Uterus (tissue), 4 donors: ENCODE measurements at places on chromosomes 2 and 18. TPM values are rescaled to one million over a fixed set of nuclear protein-coding genes. Genes with fewer than 3 reads are reported as not detected.

DNA sequence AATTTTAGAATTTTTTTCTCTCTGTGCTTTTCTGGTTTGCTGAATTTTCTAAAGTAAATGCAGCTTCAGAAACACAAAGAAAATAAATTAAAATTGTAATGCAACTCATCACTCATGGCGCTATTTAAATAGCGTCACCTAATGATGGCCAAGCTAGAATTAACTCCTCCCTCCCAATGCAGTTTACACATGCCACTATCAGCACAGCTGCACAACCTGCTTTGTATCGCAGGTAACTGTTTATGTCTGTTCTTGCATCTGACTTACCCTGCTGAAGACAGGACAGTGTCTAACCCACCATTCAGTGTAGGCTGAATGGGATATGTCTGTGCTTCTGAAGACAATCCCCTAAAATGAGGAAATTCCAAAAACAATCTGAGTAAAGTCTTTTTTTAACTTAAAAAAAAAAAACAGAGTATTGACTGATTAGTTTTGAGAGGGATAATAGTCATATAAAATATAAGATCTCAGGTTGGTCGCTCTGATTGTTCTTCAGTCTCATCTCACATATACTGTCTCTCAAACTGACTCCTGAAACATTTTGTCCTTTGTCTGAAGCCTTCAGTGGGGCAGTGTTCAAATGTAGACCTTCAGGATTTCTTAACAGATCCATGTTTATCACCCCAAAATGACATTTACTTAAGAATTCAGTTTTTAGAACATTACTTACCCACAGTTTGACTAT lies 271.4 kb downstream of the ZEB2 start:
- no peak for DNase-seq
- H3K27me3 ChIP-seq: no peaks in the 10 kb centered on the region
- H3K4me3 ChIP-seq: no peak overlapping the region
- H3K4me1 ChIP-seq: no peaks in the 10 kb centered on the region
- no peaks in the 10 kb centered on the region for H3K36me3 ChIP-seq

GRCh38 chr2:210528716-210529115 lies 27.7 kb upstream of the CPS1 start:
- no peak overlapping the region for H3K27ac ChIP-seq
- H3K4me3 ChIP-seq: no peak overlapping the region
- H3K4me1 ChIP-seq: no peaks in the 10 kb centered on the region
- no peaks in the 10 kb centered on the region for H3K27me3 ChIP-seq

DNA sequence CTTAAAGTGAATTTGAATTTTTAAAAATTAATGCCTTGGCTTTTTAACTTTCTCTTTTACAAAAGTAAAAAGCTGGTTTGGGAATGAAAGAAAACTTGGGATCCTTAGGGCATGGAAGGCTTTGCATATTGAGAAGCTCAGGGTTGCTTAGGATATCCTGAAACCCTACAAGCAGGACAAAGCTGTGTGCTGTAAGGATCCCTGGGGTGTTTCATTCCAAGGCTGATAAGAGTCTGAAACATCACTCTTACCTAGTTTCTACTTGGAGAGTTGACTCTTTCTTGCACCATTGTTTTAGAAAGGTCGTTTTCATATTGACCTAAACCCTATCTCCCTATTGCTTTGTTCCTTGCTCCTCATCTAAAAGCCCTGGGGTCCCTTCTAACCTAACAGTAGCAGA lies 325.9 kb upstream of the NT5C1B start:
- no peaks in the 10 kb centered on the region for H3K4me1 ChIP-seq
- no peaks in the 10 kb centered on the region for H3K27me3 ChIP-seq
- no peak overlapping the region for H3K4me3 ChIP-seq
- H3K36me3 ChIP-seq: no peaks in the 10 kb centered on the region

DPY30 gene
- total RNA-seq: 47.4 TPM

GRCh38 chr2:90207454-90208058 lies 1516.1 kb downstream of the RPIA start:
- no peaks in the 10 kb centered on the region for H3K27me3 ChIP-seq
- H3K36me3 ChIP-seq: no peaks in the 10 kb centered on the region
- H3K4me3 ChIP-seq: no peak overlapping the region
- H3K27ac ChIP-seq: no peak overlapping the region
- DNase-seq: no peak

GRCh38 chr2:109031476-109032228 lies 42.6 kb upstream of the EDAR start:
- H3K4me3 ChIP-seq: peak overlapping the region; percentile 35
- peak; percentile 27 for DNase-seq
- H3K27me3 ChIP-seq: no peaks in the 10 kb centered on the region

DNA sequence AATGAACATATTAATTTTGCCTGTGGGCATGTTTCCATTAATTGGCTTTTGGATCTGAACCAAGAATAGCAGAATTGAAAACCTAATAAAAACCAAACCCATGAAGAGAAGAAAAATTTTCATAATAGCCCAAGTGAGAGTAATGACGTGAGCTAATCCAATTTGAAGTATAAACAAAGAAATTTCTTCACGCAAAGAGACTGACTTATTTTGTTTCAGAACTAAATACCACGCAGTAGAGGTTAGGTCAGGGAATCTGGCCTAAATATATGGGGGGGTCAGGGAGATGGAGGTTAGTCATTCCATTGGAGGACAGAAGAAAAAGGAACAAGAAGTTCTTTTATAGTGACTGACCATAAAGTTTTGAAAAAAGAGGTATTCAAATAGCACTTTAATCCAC lies 94.1 kb upstream of the CYP1B1 start:
- H3K36me3 ChIP-seq: no peaks in the 10 kb centered on the region
- H3K4me1 ChIP-seq: peaks cover 8% of the 10 kb centered on the region
- no peaks in the 10 kb centered on the region for H3K27me3 ChIP-seq

GRCh38 chr2:53768242-53768542 lies 588 bp downstream of the CHAC2 start:
- no peak for DNase-seq
- H3K4me3 ChIP-seq: peak overlapping the region; percentile 90
- H3K4me1 ChIP-seq: no peaks in the 10 kb centered on the region
- H3K36me3 ChIP-seq: no peaks in the 10 kb centered on the region

DNA sequence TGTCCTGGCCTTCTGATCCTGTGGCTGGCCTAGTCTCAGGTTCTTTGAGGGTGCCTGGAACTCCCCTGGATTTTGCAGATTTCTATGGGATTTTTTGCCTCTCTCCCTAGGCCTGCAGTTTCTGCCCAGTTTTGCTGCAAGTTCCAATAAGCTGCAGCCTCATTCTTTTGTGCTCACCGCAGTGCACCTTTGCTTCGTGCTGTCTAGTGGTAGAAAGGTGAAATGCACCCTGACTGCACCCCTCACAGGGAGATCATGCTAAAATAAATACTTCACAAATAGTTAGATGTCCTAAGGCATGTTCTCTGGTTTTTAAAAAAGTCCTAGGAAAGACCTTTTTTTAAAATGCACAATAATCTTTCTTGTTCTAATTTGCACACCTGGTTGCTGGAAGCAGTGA lies 72.5 kb downstream of the GNAL start:
- no peaks in the 10 kb centered on the region for H3K36me3 ChIP-seq
- no peaks in the 10 kb centered on the region for H3K27me3 ChIP-seq
- no peak for DNase-seq
- no peaks in the 10 kb centered on the region for H3K4me1 ChIP-seq
- no peak overlapping the region for H3K27ac ChIP-seq

DNA sequence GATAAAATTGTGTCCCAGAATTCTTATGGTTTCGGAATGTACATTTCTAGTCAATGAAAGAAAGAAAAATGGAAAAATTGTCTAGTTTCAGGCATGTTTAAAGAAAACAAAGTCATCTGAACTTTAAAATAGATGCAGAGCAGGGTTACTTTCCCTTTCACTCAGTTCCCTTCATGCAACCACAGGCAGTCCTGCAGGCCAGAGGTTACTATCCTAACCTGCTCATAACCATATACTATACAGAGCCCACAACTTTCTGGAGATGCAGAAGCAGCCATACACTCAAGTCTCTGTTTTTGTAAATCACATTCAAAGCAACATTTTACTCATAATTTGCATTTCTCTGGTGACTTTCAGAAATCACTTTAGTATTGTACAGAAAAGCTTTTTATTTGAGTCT lies 690.3 kb downstream of the MBD2 start:
- no peak for DNase-seq
- no peaks in the 10 kb centered on the region for H3K36me3 ChIP-seq
- H3K4me1 ChIP-seq: no peaks in the 10 kb centered on the region
- H3K4me3 ChIP-seq: no peak overlapping the region
- H3K27me3 ChIP-seq: no peaks in the 10 kb centered on the region
- no peak overlapping the region for H3K27ac ChIP-seq

DNA sequence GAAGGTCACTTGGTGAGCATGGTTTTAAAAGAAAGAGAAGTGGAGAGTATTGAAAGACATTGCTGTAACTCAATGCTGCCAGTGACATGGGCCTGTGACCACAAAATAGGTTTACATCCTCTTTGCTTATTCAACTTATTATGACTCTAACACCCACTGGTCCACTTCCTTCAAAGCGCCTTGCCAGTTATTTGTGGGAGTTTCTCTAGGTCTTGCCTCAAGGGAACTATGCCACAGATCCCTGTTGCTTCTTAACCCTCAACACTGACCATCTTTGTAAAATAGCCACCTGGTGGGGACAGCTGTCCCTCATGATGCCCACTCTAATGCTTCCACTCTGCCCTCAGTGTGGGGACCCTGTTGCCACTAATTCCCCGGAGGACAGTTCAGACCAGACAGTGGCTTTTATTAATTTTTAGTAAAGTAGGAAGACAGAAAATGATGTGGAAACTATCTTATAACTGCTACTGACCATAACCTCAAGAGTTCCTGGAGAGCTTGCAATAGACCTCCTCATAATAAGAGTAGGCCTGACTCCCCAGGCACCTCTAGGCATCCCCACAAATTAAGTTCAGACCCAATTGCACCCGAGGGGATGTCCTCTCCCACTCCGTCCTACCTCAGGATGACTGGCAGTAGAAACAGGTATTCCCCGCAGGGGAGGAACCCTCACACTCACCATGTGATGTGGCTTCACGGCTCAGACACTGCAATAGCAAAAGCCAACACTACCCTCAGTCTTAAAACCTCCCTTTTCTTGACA lies 31.3 kb upstream of the SLC25A52 start:
- no peak overlapping the region for H3K4me3 ChIP-seq
- no peaks in the 10 kb centered on the region for H3K4me1 ChIP-seq
- H3K27ac ChIP-seq: no peak overlapping the region

SFTPB gene
- not detected for total RNA-seq

GRCh38 chr18:63762518-63762917 lies 12.7 kb upstream of the SERPINB7 start:
- H3K27ac ChIP-seq: no peak overlapping the region
- H3K4me1 ChIP-seq: no peaks in the 10 kb centered on the region
- DNase-seq: no peak
- no peaks in the 10 kb centered on the region for H3K27me3 ChIP-seq
- no peak overlapping the region for H3K4me3 ChIP-seq

DNA sequence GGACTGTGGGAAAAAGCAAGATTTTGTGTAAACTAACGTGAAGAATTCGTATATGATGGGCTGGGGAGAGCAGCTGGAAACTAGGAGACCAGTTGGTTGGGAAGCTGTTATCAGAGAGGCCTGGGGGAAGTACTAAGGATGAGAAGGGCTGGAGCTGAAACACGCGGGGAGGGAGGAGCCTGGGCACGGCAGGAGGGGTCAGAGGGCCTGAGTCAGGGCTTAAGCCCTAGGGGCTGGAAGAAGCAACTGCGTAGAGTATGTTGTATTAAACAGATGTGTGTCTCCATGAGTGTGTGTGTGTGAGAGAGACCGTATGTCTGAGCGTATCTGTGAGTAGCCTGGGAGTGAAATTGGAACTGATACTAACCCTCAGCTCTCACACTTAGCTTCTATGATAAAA lies 8.4 kb downstream of the POMC start:
- no peak overlapping the region for H3K4me3 ChIP-seq
- no peaks in the 10 kb centered on the region for H3K36me3 ChIP-seq
- no peaks in the 10 kb centered on the region for H3K4me1 ChIP-seq
- no peaks in the 10 kb centered on the region for H3K27me3 ChIP-seq
- DNase-seq: no peak

NYAP2 gene
- not detected for total RNA-seq

DNA sequence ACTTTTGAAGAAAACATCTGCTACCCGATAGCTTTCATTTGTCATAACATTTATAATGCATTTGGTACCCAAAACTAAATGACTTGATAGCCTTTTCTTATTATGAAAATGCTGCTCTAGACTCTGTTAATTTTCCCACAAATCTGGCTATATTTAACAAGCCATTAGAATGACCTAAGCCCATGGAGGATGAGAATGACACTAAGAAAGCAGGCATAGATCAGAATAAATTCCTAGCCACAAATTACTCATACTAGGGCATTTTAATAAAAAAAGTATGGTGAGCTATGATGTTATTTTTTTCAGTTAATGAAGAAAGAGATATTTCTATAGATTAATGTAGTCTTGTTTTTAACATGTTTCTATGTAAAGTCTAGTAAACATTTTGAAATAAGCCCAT lies 1728.3 kb downstream of the SUCLG1 start:
- no peaks in the 10 kb centered on the region for H3K4me1 ChIP-seq
- DNase-seq: no peak
- no peak overlapping the region for H3K4me3 ChIP-seq
- H3K27me3 ChIP-seq: no peaks in the 10 kb centered on the region
- no peak overlapping the region for H3K27ac ChIP-seq

SANBR gene
- 5.6 TPM for total RNA-seq

- no peaks in the 10 kb centered on the region for H3K4me1 ChIP-seq
- no peaks in the 10 kb centered on the region for H3K27me3 ChIP-seq
- H3K4me3 ChIP-seq: no peak overlapping the region
- H3K36me3 ChIP-seq: no peaks in the 10 kb centered on the region
These were observed 41.6 kb downstream of the SEMA4F start for GRCh38 chr2:74695663-74696062.

DNA sequence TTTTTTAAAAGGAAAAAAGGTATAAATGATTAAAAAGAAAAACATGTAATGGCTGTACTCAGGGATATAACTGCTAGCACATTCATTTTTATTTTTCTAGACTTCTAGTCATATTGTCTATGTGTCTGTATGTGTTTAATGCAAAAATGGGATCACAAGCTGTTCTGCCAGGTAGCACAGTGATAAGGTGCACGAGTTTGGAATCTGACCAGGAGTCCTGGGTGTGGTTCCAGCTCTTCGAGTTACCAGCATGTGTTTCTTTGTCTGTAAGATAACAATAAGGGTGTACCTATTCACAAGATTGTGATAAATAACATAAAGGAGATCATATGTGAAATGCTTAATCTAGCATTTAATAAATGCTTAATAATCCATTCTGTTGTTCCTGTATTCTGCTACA lies 145.3 kb downstream of the PKP4 start:
- no peak overlapping the region for H3K4me3 ChIP-seq
- H3K27me3 ChIP-seq: no peaks in the 10 kb centered on the region
- H3K27ac ChIP-seq: no peak overlapping the region

ASXL2 gene
- 29.7 TPM for total RNA-seq
